ENCODE measurements at places on chromosomes 7 and 10. TPM values are rescaled to one million over a fixed set of nuclear protein-coding genes. Genes with fewer than 3 reads are reported as not detected.

DNA sequence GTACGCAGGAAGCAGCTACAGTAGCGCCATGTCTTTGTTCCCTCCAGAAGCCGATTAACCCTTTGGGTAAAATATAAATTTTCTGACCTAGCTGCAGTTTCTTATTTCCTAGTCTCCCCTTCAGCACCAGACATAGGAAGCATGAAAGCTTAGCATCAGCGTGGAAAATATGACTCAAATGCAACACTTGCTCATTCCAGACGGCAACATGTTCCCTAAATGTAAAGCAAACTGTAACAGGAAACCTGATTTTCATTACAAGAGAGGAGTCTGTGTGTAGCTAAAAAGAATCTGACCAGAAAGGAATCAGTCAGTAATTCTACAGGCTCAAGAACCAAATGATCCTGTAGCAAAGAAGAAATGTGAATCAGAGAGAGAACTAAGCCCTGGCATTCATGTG, 219.2 kb downstream of the C7orf25 start:
- H3K27ac ChIP-seq, result no peak overlapping the region
- no peaks in the 10 kb centered on the region for H3K4me1 ChIP-seq
- no peak overlapping the region for H3K4me3 ChIP-seq
- DNase-seq, result no peak
- H3K36me3 ChIP-seq, result no peaks in the 10 kb centered on the region
- H3K27me3 ChIP-seq, result peaks cover 1% of the 10 kb centered on the region

DNA sequence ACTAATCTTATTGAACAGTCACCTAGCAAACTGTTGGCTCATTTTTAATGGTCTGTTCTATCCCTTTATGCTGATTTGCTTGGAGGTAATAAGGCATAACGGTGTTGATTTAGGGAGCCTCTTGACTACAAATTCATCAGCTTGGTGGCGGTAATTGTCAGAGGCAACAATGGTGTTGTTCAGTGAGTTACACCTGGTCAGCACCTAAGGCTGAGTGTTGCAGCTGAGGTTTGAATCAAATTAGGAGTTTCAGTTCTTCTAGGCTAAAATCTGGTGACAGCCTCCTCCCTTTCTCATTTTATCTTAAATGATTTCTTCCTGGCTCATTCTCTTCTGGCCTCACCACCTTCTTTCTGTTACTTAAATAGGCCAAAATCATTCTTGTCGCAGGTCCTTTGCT, 42.3 kb upstream of the SP8 start:
- no peaks in the 10 kb centered on the region for H3K36me3 ChIP-seq
- no peak overlapping the region for H3K4me3 ChIP-seq
- no peak for DNase-seq
- H3K27me3 ChIP-seq, result peaks cover 3% of the 10 kb centered on the region

GRCh38 chr10:29857843-29858701, 201.3 kb downstream of the JCAD start:
- no peaks in the 10 kb centered on the region for H3K4me1 ChIP-seq
- no peak overlapping the region for H3K27ac ChIP-seq
- H3K27me3 ChIP-seq, result peaks cover 4% of the 10 kb centered on the region
- no peak overlapping the region for H3K4me3 ChIP-seq
- H3K36me3 ChIP-seq, result no peaks in the 10 kb centered on the region

DNA sequence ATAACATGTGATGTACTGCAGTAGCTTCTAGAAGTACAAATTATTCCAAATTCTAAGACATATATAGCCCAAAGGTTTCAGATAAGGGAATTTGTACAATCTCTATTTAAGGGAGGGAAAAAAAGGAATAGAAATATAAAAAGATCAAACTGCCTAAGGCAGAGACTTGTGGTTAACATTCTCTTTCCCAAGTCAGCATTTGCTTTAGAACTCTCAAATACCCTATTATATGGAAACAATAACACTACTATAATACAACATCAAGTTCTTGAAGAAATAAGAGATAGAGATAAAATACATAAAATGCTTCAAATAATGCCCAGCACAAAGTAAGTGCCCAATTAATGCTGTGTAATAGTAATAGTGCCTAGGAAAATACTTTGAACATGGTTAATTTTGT, 123.1 kb downstream of the CRPPA start:
- no peaks in the 10 kb centered on the region for H3K4me1 ChIP-seq
- H3K36me3 ChIP-seq, result no peaks in the 10 kb centered on the region
- H3K27me3 ChIP-seq, result no peaks in the 10 kb centered on the region
- DNase-seq, result no peak
- H3K27ac ChIP-seq, result no peak overlapping the region

TUBB8 gene
- not detected for total RNA-seq

ZNHIT1 gene
- 36.8 TPM for total RNA-seq

TMEM72 gene
- not detected for total RNA-seq

TIMM23B gene
- 17.4 TPM for total RNA-seq

HABP2 gene
- not detected for total RNA-seq

RPEL1 gene
- total RNA-seq, result not detected

GALNT17 gene
- not detected for total RNA-seq
